ENCODE measurements at places on chromosomes 4 and X.
A peak's percentile ranks its signal among the peaks of the same experiment; 100 is the strongest.

- no peak for DNase-seq
These were observed 197.9 kb downstream of the PRDM5 start for GRCh38 chr4:120724656-120725055.

GRCh38 chrX:119753639-119754257 lies 4.6 kb upstream of the SOWAHD start:
- peak; percentile 28 for DNase-seq

- DNase-seq, result no peak
These were observed 84.1 kb downstream of the NHS start for GRCh38 chrX:17459008-17459611.

DNA sequence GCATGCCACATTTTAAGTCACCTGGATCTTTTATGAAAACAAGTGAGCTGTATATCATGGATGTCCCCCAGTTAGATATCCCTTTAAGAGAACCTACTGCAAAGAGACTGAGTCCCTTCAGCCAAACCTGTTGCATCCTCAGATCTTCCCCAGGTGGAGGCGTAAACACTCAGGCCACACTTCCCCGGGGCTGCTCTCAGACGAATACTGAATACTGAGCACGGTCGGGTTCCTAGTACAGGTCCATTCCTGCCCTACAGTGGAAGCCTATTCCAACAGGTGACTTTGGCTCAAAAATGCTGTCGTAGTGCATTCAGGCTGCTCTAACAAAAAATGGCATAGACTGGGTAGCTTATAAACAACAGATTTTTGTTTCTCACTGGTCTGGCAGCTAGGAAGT lies 320.2 kb upstream of the CLNK start:
- no peak for DNase-seq

DNA sequence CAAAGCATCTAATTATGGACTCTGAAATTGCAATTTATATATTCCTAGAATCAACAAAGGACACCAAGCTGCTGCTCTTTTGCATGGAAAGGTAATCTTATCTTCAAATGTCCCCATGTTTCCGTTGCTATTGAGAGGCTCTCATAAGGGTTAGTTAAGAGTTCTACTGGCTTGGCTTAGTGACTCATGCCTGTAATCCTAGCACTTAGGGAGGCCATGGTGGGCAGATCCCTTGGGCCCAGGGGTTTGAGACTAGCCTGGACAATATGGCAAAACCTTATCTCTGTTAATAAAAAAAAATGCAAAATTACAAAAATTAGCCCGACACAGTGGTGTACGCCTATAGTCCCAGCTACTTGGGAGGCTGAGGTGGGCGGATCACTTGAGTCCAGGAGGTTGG lies 93.4 kb upstream of the RAPGEF2 start:
- DNase-seq, result no peak

GRCh38 chrX:154093965-154094364 lies 3.6 kb downstream of the MECP2 start:
- DNase-seq, result no peak

GRCh38 chrX:85303544-85303943 lies 59.8 kb downstream of the ZNF711 start:
- DNase-seq, result no peak

- no peak for DNase-seq
These were observed 1.9 kb downstream of the ADGRA3 start for GRCh38 chr4:22514001-22514400.

- no peak for DNase-seq
These were observed 653.2 kb upstream of the GALNT7 start for GRCh38 chr4:172515266-172515879.

DNA sequence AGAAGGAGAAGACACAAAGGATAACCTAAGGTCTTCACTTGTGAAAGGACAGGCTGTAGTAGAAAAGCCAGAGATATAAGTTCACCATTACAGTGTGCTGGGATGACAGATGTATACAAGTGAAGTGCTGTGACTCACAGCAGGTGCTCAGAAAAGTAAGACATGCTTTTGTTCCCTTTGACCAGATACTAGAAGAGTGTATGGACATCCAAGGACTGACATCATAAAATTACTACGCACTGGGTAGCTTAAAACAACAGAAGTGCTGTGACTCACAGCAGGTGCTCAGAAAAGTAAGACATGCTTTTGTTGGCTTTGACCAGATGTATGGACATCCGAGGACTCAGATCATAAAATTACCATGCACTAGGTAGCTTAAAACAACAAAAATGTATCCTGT lies 61.6 kb upstream of the BTC start:
- DNase-seq, result no peak

- no peak for DNase-seq
These were observed 251.9 kb downstream of the PAPSS1 start for GRCh38 chr4:107468156-107468555.

GRCh38 chrX:9183481-9183880 lies 149.6 kb upstream of the FAM9B start:
- DNase-seq, result no peak

GRCh38 chr4:153061971-153062370 lies 125.8 kb downstream of the FHDC1 start:
- no peak for DNase-seq

DNA sequence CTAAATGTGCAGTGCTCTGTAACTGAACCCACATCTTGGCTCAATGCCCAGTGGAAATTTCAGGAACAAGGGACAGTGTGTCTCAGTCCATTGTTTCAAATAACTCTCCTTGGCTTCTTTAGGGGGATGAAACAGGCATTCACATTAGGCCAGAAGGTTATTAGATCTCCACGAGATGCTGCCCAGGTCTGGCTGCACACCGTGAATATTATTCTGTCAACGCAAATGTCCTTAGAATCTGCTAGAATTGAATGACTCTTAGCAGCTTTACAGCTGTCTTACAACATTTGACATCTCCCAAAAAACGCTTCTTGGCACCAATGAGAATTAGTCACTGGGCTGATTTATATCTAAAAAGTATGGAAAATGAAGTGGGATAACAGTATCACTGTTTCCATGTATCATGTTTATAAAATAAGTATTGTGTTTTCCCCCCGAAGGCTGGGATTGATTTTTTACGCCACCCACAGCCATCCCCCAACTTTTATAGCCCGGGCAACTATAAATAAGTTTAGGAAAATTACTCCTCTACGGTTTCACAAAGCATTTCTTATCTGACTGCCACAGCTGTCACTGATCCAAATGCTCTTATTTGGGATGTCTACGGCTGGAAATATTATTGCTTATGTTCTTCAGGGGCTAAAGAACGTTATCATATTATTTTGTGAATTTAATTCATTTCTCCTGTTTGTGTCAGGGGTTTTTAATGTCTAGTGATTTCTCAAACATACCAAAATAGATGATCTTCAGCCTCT lies 559.7 kb upstream of the FAT1 start:
- DNase-seq, result no peak

DNA sequence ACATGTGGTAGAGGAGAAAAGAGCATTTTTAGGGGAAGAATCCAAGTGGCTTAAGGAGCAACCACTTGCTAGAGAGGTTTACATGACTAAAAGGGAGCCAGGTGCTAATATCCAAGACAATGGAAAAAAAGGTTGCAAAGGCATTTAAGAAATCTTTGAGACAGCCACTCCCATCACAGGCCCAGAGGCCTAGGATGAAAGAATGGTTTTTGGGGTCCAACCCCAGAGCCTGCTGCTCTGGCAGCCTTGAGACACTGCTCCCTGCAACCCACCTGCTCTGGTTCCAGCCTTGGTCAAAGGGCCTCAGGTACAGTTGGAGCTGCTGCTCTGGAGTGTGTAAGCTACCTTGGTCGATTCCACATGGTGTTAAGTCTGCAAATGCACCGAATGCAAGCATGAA lies 84.1 kb upstream of the FREM3 start:
- DNase-seq, result no peak

- no peak for DNase-seq
These were observed 24.2 kb upstream of the CXCL2 start for GRCh38 chr4:74123065-74123728.

GRCh38 chr4:55499495-55499894 lies 47.2 kb downstream of the CLOCK start:
- no peak for DNase-seq

DNA sequence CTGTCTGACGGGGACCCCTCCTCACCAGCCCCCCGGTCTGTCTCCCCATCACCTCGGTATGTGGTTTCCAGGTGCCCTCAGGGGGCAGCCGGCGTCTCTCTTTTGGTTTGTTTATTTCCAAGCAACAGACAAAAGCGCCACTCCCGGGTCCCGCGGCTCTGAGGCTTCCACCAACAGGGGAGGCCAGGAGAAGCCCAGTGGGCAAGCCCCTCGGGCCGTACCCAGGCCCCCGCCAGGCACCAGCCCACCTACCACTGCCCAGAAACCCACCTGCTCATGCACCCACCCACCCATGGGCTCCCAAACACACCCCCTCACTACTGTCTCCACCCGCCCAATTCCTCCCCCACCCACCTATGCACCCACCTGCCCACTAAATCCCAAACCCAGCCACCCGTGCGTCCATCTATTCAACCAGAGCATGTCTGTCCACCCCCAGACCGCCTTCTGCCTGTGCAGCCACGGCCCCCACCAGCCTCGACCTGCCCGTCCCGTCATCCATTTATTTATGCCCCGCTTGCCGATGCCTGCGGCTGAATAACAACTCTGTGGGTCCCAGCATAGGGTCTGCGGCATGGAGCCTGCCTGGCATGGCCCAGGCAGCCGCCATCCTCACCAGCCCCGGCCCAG lies 129.8 kb downstream of the FAM53A start:
- no peak for DNase-seq

Measured in stimulated activated CD4-positive, alpha-beta T cell treated with anti-CD3 and anti-CD28 coated beads, Interleukin-2, amount 100 ng/mL, for 48 hours (primary cell).